GF-D8 (cell line): ENCODE measurements at places on chromosomes 4 and X.

DNA sequence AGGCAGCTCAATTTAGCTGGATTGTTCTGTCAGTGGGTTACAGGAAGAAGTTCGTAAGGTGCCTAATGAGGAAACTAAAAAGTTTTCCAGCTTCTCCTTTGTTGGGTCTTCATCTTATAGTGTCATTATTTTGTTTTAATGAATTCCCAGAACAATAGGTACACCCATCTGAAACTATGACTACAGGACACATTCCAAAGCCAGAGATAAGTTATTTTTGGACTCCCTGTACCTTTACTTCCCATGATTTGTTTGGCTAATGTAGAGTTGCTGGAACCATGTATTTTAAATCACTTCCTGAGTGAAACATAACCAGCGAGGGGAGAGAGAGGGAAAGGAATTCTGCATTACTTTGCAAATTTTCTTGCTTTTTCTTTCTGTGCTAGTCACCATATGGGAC is 114.0 kb downstream of the CLCN5 start:
- DNase-seq = no peak

GRCh38 chrX:154540897-154541535 is 5.6 kb downstream of the G6PD start:
- DNase-seq = no peak

GRCh38 chr4:15882675-15883086 is 55.9 kb downstream of the FGFBP1 start:
- peak; percentile 30 for DNase-seq

- no peak for DNase-seq
Measured at GRCh38 chr4:16869594-16870245, 28.7 kb downstream of the LDB2 start.

- no peak for DNase-seq
Measured at GRCh38 chr4:10762561-10762960, 78.0 kb upstream of the CLNK start.

DNA sequence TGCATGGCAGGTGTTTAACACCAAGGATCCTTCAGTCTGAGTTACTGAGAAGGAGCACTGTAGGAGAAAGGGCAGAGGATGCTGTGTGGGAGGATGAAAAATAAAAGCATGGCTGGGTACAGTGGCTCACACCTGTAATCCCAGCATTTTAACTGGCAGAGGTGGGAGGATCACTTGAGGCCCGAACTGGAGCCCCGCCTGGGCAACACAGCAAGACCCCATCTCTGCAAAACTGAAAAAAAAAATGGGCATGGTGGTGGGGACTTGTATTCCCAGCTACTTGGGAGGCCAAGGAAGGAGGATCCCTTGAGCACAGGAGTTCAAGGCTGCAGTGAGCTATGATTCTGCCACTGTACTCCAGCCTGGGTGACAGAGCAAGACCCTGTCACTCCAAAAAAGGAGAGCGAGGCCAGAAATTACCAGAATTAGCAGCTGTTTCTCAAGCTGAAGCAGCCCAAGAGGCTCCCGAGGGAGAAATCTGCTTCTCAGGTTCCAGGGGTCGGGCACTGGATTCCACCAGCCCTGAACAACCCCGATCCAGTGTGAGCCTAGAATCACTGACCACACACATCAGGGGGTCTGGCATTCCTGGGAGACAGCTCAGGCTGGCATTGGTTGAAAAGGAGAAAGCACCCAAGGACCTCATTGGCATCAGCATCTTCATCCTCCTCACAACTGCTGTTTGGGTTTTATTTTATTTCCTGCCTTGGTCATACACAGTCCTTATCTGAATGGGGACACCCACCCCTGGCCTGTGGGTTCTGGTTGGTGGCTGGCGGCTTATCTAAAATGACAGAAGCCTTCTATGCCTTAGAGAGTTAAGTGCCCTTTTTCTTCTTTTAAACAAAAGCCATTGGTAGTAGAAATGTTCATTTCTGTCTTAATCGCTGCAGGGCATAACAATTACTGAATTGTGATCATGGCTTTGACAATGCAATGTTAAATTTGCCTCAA is 66.3 kb upstream of the TRIM2 start:
- no peak for DNase-seq

- no peak for DNase-seq
Measured at GRCh38 chr4:52423967-52424366, 235.1 kb downstream of the USP46 start.
